ENCODE measurements at places on chromosomes 2 and 18.
A peak's percentile ranks its signal among the peaks of the same experiment; 100 is the strongest.

GRCh38 chr18:32299484-32299883, 109.6 kb downstream of the MEP1B start:
- DNase-seq, result no peak

DNA sequence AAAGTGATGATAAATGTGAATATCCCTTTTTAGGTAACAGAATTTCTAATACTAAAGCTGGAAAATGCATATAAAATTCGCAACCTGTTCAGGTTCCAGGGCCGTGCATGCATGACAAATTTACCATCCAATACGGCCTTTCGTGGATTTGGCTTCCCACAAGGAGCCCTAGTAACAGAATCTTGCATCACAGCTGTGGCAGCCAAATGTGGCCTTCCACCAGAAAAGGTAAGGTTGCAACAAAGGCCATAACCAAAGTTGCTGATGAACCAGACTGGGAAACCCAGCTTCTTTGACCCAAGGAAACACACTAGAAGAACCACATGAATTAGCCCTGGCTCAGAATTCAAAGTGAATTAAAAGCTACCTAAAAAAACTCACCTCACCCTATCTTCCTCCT, 49.6 kb upstream of the BZW1 start:
- DNase-seq, result no peak

- no peak for DNase-seq
These were observed 87.1 kb downstream of the GPR39 start for GRCh38 chr2:132503701-132504100.

DNA sequence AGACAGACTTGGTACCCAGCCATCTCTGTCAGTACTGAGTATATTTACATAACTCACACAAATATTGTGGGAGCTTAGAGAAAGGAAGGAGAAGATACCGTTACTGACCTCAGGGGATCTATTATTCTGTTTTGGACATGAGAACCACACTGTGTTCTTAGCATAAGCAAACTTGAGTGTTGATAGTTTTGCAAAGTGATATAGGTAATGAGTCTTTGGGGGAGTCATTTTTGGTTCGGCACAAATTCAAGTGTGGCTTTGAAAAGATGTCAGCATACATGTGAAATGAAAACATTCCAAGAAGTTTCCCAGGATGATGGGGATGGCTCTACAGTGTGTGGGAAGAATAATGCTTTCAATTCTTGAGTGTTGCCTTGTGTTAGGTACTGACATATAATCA, 24.1 kb downstream of the SMARCAL1 start:
- no peak for DNase-seq

GRCh38 chr2:19360966-19361321, 2.5 kb upstream of the OSR1 start:
- no peak for DNase-seq

- DNase-seq, result no peak
These were observed 13.5 kb downstream of the ZBTB7C start for GRCh38 chr18:48395646-48396045.

GRCh38 chr2:109125593-109126500, 3.2 kb upstream of the SH3RF3 start:
- DNase-seq, result peak; percentile 99

DNA sequence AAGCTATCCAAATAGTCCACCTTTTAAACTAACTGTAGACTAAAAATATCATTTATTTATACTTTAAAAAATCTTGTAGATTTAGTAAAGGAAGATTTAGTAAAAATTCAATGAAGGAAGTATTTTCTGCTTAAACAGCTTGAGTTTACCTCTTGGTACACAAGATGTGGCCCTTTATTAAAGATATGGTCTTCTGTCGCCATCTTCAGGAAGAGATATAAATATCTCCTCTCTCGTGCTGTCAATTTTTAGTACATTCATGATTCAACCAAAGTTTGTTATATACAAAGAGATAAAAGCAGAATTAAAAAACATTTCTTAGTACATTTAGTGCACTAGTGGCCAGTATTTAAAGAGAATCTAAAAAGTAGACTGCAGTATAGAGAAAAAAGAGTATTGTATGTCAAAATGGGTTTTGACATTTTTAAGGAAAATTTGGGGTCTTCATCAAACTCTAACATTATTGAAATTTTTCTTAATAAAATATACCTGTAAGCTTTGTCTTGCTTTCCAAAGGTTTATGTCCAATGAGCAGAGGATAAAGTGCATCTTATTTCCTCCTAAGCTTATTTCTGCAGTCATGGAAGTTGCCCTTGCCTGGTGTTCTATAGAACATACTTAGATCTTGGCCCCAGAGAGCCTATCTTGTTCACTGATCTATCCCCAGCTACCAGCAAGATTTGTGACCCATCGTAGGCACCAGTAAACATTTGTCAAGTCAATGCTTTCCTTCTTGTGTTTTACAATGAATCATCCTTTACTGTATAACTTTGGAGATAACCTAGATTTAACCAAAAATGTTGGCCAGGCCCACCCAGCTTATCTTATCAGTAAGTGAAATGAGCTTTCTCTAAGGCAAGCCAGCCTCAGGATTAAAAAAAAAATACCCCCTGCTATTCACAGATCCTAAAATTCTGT, 18.5 kb upstream of the EML6 start:
- DNase-seq, result peak; percentile 58

DNA sequence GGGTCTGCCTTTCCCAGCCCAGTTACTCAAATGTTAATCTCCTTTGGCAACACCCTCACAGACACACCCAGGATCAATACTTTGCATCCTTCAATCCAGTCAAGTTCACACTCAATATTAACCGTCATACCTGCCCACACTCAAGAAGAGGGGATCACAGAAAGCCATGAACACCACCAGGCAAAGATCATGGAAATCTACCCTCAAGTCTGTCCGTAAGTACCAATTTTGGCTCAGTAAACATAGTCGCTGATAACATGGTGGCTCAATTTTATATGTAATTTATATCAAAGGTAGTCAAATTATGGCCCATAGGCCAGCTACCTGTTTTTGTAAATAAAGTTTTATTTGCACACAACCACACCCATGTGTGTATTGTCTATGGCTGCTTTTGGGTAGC, 102.3 kb upstream of the MAP2 start:
- DNase-seq, result no peak

DNA sequence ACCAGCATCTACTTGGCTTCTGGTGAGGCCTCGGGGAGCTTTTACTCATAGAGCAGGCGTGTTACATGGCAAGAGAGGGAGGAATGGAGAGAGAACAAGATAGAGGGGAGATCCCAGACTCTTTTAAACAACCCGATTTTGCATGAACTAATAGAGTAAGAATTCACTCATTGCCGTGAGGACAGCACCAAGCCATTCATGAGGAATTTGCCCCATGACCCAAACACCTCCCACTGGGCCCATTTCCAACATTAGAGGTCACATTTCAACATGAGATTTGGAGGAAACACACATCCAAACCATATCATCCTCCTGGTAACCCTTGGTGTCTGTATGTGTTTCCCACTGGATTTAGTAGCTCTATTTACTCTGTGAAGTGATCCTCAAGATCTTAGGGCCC, 249.9 kb upstream of the SP5 start:
- peak; percentile 41 for DNase-seq
